ENCODE measurements at places on chromosomes 2 and 18. TPM values are rescaled to one million over a fixed set of nuclear protein-coding genes. Genes with fewer than 3 reads are reported as not detected.
A peak's percentile ranks its signal among the peaks of the same experiment; 100 is the strongest.

The CHST9 gene
- total RNA-seq = not detected

The DYNAP gene
- not detected for total RNA-seq

The ASIC4 gene
- 0.08 TPM for total RNA-seq

The GALNT13 gene
- not detected for total RNA-seq

The KCNK3 gene
- total RNA-seq = not detected

The ERFE gene
- not detected for total RNA-seq

The DAW1 gene
- total RNA-seq = not detected

The KDSR gene
- total RNA-seq = 23.5 TPM

The GPR17 gene
- not detected for total RNA-seq

The TNS1 gene
- 0.25 TPM for total RNA-seq

DNA sequence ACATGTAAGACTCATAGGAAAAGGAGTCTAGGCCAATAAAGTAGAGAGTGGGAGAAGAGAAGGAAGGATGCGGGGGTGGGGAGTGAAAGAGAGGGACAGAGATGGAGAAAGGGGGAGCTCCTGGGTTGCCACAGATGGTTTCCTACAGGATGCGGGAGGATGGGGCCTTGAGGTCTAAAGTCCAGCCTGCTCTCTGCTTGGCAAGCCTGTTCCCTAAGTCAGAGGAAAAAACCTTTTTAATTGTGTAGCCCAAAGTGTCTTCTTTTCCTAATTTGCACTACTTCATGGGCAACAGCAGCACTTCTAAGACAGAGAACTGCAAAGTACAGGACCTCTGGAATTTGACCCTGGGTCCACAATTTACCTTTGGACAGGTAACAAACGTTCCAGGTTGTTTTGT is 1.4 kb upstream of the FAM110C start:
- H3K36me3 ChIP-seq = no peaks in the 10 kb centered on the region
- no peak overlapping the region for H3K27ac ChIP-seq
- no peak overlapping the region for H3K4me3 ChIP-seq
- no peak for DNase-seq

DNA sequence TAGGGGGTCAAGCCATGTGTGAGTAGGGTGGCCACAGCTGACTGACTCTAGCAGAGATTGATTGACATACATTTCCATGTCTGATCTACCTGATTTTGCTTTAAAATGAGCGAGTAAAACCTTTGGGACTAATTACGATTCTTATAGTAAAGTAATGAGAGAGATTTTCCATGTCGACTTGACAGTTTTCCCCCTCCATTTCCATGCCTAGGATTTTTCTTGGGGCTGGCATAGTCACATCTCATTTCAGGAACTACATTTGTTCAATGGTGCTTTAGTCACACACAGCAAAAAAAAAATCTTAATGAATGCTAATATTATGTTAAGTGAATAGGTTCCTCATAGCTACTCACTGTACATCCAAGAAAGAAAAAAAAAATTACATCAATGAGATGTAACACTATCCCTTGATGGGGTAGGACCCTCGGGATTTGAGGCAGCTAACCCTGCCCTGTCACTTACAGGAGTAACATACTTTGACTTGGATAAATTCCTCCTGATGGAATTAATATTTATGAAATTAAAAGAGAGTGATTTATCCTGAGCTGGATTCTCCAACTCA is 690.9 kb downstream of the TDRD15 start:
- no peak overlapping the region for H3K27ac ChIP-seq
- H3K4me3 ChIP-seq = no peak overlapping the region
- H3K4me1 ChIP-seq = no peaks in the 10 kb centered on the region
- no peaks in the 10 kb centered on the region for H3K27me3 ChIP-seq
- no peak for DNase-seq
- H3K36me3 ChIP-seq = no peaks in the 10 kb centered on the region

DNA sequence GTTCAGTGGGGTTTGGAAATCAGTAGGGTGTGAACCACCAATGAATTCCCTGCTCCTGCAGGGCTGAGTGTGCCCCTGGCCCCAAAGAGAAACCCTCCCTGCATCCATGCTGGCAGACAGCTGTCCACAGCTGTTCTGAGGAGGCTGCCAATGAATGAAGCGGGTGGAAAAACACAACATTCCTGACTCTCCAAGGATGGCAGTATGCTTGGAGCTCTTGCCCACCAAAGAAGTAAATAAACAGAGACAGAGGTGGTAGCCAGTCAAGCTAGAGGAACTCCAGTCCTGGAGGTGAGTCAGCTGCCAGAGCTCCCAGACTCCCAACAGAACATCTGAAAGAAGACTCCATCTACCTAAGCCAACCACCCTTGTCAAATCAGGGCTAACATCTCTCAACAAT is 6.2 kb downstream of the ZBTB7C start:
- no peaks in the 10 kb centered on the region for H3K36me3 ChIP-seq
- H3K4me1 ChIP-seq = peaks cover 9% of the 10 kb centered on the region

- DNase-seq = no peak
- H3K4me3 ChIP-seq = no peak overlapping the region
- H3K27ac ChIP-seq = no peak overlapping the region
- no peaks in the 10 kb centered on the region for H3K36me3 ChIP-seq
- H3K4me1 ChIP-seq = no peaks in the 10 kb centered on the region
Measured at GRCh38 chr18:52829876-52830405, 489.9 kb downstream of the DCC start.

- no peaks in the 10 kb centered on the region for H3K27me3 ChIP-seq
- DNase-seq = peak; percentile 46
- H3K4me1 ChIP-seq = peaks cover 36% of the 10 kb centered on the region
- peaks cover 10% of the 10 kb centered on the region for H3K36me3 ChIP-seq
Measured at GRCh38 chr2:241272303-241273209, 42.9 kb downstream of the HDLBP start.

DNA sequence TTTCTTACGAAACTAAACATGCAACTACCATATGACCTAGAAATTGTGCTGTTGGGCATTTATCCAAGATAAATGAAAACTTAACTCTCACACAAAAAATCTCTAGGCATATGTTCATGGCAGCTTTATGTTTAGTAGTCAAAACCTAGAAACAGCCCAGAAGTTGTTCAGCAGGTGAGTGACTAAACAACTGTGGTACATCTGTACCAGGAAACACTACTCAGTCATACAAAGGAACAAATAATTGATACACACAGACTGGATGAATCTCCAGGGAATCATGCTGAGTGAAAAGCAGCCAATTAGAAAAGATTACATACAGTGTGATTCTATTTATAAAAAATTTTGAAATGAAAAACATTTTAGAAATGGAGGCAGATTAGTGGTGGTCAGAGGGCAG is 29.3 kb downstream of the DYNC2LI1 start:
- no peak for DNase-seq
- H3K4me3 ChIP-seq = no peak overlapping the region
- H3K36me3 ChIP-seq = no peaks in the 10 kb centered on the region
- H3K27me3 ChIP-seq = no peaks in the 10 kb centered on the region
- no peak overlapping the region for H3K27ac ChIP-seq
- H3K4me1 ChIP-seq = no peaks in the 10 kb centered on the region

GRCh38 chr18:67742954-67743353 is 226.4 kb upstream of the DSEL start:
- H3K27me3 ChIP-seq = no peaks in the 10 kb centered on the region
- no peaks in the 10 kb centered on the region for H3K4me1 ChIP-seq
- no peak overlapping the region for H3K4me3 ChIP-seq
- no peak overlapping the region for H3K27ac ChIP-seq
- DNase-seq = no peak
- no peaks in the 10 kb centered on the region for H3K36me3 ChIP-seq

GRCh38 chr2:189024901-189025618 is 50.9 kb downstream of the COL3A1 start:
- H3K27me3 ChIP-seq = no peaks in the 10 kb centered on the region
- no peak for DNase-seq
- no peaks in the 10 kb centered on the region for H3K36me3 ChIP-seq
- H3K27ac ChIP-seq = no peak overlapping the region
- no peaks in the 10 kb centered on the region for H3K4me1 ChIP-seq

- no peaks in the 10 kb centered on the region for H3K27me3 ChIP-seq
- H3K36me3 ChIP-seq = peaks cover 31% of the 10 kb centered on the region
- no peak overlapping the region for H3K27ac ChIP-seq
- no peak for DNase-seq
- no peaks in the 10 kb centered on the region for H3K4me1 ChIP-seq
Measured at GRCh38 chr2:201470821-201471731, 19.5 kb downstream of the STRADB start.

GRCh38 chr2:187011206-187011832 is 162.3 kb upstream of the ZSWIM2 start:
- H3K27me3 ChIP-seq = no peaks in the 10 kb centered on the region
- no peaks in the 10 kb centered on the region for H3K4me1 ChIP-seq
- no peak overlapping the region for H3K4me3 ChIP-seq
- H3K36me3 ChIP-seq = no peaks in the 10 kb centered on the region
- no peak for DNase-seq

DNA sequence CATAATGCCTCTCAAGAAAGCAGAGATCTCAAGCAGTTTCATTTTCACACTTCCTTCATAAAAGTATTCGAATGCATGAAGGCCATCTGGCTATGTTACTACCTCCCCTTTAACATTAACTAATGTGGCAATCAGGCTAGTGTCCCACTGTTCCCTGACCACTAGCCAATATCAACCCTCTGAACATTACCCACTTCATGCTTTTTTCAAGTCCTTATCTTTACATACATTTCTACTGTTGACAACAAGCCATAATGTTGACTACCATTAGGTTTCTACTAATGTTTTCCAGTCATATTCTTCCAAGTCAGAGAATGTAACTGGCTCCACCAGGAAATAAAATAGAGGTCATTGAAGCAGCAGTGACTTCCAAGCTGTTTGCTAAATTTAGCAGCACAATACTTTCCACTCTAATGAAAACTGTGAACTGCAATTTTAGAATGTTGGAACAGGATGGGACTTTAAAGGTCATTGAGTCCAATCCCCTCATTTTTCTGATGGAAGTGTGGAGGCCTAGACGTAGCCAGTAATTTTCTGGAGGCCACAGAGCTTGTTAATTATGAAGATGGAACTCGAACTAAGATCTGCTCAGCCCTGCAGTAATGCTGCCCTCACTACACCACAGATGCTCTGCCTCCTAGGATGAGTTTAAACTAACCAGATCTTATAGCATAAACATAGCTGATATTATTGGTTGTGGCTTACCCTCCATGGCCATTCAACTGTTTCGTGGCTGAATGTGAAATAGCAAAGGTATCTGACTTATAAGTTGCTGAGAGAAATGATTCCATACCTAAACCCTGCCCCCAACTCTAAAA is 630 bp upstream of the PPP1R1C start:
- no peak overlapping the region for H3K27ac ChIP-seq
- no peaks in the 10 kb centered on the region for H3K36me3 ChIP-seq
- no peaks in the 10 kb centered on the region for H3K4me1 ChIP-seq
- H3K27me3 ChIP-seq = no peaks in the 10 kb centered on the region
- no peak for DNase-seq

DNA sequence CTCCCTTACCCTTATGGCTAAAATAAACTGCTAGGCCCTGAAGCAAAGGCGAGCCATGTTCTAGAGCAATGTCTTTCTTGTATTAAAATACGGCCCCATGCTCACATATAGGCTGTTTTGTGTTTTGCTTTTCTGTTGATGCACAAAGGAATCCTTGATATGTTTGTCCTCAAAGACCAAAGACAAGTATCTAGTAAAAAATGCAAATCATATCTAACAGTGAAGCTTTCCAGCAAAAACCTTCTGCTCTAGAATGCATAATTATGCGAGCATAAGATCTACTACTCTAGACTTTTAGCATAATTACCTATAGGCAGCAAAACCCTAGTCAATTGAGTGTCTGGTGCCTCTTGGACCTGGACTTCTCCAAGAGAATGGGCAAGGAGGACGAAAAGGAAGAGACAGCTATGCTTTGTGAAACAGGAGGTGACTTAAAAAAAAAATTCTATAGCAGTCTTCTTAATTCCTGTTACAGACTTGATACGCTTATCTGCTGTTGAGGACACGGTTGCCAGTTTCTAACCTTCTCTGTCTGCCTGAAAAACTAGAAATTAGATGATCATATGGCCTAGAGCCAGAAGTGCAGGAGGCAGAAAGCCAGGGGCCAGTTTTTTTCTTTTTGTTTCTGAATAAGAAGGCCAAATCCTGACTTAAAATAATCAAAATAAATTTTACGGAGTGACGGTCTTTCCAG is 1.5 kb upstream of the AMMECR1L start:
- H3K27ac ChIP-seq = no peak overlapping the region
- H3K36me3 ChIP-seq = peaks cover 4% of the 10 kb centered on the region
- no peak overlapping the region for H3K4me3 ChIP-seq
- H3K4me1 ChIP-seq = peaks cover 18% of the 10 kb centered on the region
- no peak for DNase-seq

- H3K36me3 ChIP-seq = no peaks in the 10 kb centered on the region
- H3K4me1 ChIP-seq = no peaks in the 10 kb centered on the region
- H3K27me3 ChIP-seq = no peaks in the 10 kb centered on the region
Measured at GRCh38 chr18:42281124-42281523, 326.1 kb downstream of the PIK3C3 start.
